ENCODE measurements at places on chromosomes 12 and 14.

- DNase-seq, result no peak
These were observed 211.5 kb downstream of the SLC41A2 start for GRCh38 chr12:104746467-104747088.

DNA sequence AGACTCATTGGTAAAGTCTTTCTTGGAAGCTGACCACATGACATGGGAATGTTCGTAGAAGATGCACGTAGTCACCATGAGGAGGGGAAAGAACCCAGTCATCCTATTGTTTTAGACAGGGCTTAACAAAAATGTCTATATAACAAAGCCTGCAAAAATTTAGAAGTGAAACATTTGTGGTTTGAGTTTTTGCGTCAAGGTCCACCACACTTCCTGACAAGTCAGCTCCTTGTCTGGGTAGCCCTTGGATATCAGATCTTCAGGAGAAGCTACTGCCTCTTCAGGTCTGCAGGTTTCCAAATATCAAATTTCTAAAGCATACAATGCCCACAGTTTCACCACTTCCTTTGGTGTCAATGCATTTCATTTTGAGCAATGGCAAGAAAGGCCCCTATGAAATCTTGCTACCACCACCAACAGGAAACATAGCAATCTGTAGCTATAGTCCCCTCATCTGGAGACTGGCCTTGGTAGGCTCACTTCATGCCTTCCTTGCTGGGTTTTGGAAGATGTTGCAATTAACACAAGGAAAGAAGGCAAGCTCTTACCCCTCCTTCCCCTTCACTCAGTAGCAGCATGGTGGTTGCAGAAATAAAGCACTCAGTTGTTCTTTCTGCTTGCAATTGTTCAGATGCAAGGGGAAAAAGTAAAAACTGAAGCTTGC is 235.2 kb downstream of the PCNX1 start:
- no peak for DNase-seq

- DNase-seq, result peak; percentile 3
These were observed at the start of gene SLC8A3 for GRCh38 chr14:70188659-70189455. TSS of gene SLC8A3 (minus strand) at chr14:70188951. CDS start at chr14:70168422, 20,529 bp downstream.

DNA sequence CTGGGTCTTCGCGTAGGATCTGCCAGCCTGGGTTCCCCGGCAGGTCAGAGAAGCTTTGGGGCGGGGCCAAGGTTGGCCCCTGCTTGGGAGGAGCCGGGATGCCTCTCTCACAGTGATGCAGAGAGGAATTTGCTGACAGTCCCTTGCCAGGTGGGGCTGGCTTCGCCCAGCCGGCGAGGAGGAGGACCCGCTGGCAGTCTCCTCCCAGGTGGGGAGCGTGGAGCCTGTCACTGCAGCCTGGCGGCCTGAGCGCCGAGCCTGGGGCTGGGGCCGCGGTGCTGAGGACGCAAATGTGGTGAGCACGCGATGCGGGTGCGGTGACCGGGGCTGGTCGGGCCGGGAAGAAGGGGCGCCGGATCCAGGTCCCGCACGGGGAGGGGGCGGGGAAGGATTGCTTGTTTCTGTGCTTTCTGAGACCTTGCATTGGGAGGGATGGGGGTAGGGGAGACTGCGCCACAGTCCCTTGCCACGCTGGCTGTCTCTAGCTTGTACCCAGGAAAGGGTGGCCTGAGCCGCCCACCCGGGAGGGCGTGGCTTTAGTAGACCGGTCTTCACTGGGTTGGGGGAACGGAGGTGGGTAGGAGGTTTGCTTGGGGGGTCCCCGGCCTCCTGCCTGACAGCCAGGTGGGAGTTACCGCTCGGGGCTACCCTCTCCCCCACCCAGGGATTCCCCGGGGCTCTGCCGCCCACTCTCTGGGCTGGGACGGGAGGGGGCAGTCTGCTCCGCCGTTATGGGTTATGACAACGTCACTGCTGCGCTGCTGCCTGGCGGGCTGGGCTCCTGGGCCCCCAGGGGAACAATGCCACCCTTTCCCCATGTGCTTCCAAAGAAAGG is at the start of gene TMEM63C:
TMEM63C (plus strand) TSS at position 196 of the 835 bp plus-strand sequence. CDS start 37,016 bp downstream, outside the sequence.
- peak; percentile 56 for DNase-seq

- DNase-seq, result no peak
These were observed 23.3 kb upstream of the AMIGO2 start for GRCh38 chr12:47102845-47103651.

DNA sequence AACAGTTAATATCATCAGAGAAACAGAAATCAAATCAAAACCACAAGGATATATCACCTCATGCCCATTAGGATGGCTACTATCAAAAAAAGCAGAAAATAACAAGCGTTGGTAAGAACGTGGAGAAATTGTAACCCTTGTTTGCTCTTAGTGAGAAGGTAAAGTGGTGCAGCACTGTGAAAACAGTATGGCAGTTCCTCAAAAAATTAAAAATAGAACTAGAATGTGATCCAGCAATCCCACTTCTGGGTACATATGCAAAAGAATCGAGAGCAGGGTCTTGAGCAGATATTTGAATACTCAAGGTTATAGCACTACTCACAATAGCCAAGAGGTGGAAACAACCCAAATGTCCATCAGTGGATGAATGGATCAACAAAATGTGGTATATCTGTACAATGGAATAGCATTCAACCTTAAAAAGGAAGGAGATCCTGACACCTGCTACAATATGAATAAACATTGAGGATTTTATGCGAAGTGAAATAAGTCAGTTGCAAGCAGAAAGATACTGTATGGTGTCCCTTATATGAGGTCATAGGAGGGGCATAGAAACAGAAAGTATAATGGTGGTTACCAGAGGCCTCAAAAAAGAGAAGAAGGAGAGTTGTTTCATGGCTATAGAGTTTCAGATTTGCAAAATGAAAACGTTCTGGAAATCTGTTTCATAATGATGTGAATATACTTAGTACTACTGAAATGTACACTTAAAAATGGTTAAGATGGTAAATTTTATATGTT is 131.0 kb upstream of the EEA1 start:
- DNase-seq, result no peak

DNA sequence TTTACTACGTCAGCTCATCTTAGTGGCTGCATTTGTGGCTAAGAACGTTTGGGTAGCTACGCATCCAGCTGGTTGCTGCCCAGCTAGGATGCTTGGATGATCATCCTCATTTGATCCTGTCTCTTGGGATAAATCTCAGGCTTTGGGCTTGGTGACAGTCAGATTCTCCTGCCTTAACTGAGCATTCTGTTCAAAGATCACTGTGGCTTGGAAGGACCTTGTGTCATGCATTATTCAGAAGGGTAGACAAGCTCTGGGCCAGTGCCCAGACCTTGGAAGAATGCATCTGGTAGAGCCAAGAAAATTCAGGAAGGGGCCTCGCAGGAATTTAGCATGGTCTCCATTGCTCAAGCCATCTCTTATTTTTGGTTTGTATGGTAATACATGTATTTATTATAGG is 188.4 kb downstream of the NRXN3 start:
- DNase-seq, result no peak

DNA sequence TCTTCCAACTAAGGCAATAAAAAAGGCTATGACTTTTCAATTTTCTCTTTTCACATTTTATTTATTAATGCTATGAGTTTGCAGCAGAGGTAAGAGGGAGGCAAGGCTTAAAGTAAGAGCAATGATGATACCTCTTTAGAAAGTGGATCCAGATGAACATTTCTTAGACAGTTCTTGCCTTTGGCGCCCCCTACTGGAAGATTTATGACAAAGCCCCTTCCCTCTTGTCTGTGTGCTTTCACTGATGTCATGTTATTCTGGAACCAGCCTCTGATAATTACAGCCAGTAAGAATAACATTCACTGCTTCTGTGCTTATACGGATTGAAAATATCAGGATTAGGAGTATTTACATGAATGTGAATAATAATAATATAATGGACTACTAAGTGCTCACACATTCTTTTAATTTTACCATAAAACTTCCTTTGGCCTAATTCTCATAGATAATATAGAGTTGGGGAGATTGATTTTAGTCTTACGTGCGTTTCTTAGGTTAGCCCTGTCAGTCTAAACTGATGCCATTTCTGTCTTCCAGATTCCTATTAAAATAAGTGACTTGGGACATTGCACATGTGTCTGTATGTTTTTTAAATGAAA is 1929.9 kb upstream of the SEL1L start:
- no peak for DNase-seq

DNA sequence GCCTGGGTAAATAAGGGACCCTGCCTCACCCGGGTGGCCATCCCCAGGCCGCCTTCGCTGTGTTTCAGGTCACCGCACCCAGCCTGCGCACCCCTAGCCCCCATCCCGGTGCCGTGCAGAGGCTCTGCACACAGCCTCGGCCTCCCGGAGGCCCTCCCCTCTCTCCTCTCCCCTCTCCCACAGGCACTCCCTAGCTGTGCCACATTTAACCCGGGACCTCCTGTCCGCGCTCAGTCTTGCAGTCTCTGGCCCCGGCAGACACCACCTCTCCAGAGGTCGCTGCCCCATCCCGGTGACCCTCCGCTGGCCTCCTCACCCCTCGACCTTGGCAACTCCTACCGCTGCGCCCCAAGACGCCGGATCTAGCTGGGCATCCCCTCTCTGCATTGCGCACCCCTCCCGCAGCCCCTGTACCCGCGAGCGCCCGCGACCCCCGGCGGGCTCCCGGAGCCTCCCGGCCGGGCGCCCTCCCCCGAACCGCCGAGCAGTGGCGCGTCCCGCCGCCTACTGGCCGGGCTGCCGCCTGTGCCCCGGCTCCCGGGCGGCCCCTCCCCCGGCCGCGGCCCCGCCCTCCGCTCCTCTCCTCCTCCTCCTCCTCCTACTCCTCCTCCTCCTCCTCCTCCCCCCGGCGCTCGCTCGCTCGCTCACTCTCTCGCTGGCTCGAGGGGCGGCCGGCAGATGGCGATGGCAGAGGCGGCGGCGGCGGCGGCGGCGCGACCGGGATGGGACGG is 120.7 kb downstream of the AACS start:
- peak; percentile 40 for DNase-seq

DNA sequence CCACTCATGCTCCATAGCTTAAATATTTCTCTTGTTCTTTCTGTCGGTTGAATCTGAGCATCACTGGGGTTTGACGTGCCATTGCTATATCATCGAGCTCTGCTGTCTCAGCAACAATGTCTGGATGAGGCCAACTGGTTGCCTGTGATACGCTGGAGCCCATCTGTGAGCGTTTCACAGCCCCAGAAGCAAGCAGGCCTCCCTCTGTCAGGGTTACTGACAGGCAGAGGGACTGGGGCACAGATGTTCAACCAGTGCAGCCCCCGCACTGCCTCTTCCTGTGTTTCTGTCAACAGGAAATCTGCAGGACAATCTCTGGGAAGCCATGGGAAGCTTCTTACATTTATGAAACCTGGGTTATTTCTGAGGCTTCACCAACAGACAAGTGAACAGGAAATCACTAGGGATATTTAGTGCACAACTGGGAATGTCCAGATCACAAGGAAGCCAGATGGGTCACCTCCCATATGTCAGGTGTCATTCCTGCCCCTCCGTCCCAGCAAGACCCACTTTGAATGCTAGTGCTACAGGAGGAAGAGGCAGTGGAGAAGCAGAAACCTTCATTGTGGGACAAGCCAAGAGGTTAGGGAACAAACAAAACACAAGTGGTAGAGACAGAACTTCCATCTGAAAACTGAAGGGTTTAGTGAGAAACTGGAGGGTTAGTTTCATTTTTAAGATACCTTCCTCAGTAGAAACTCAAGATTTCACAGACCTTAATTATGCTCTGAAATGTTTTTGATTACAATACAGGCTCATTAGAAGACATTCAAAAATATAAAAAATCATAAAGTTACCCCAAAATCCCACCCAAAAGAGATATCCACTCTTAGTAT is 24.1 kb downstream of the DMAC2L start:
- no peak for DNase-seq

DNA sequence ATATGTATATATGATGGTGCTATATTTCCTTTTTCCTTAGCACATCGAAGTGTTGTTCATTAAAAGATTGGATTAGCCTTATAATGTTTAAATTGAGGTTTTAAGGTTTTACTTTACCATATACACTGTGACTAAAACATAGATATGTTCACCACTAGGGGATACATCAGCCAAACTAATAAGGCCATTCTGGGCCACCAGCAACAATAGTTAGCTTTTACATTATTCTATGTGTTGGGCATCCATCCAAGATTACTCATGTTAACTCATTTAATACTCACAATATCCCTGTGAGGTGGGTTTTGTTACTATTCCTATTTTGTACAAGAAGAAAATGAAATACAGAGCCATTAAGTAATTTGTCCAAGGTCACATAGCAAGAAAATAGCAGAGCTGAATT is 202.6 kb upstream of the AVPR1A start:
- DNase-seq, result no peak

- no peak for DNase-seq
These were observed 36.3 kb upstream of the MGAT4C start for GRCh38 chr12:86292480-86292879.

- DNase-seq, result no peak
These were observed 31.3 kb downstream of the SOCS2 start for GRCh38 chr12:93603762-93604161.

GRCh38 chr14:71833476-71833875 is 98.8 kb upstream of the RGS6 start:
- DNase-seq, result no peak

DNA sequence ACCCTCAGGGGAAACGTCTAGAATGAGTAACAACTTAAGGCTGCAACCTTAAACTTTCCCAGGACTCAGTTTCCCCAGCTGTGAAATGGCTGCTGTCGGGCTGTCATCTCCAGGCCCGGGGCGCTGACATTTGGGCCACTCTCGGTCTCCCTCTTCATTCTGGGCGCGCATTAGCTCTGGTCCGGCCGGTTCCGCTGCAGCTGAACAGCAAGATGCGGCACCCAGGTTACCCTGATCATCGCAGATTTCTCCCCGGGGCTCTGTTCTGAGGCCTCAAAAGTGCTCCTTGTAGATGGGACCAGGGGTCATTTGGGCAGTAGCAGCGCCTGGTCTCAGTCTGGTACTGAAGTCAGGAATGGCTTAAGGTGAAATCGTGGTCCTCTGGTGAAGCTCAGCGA is 890 bp upstream of the BCL7A start:
- no peak for DNase-seq

DNA sequence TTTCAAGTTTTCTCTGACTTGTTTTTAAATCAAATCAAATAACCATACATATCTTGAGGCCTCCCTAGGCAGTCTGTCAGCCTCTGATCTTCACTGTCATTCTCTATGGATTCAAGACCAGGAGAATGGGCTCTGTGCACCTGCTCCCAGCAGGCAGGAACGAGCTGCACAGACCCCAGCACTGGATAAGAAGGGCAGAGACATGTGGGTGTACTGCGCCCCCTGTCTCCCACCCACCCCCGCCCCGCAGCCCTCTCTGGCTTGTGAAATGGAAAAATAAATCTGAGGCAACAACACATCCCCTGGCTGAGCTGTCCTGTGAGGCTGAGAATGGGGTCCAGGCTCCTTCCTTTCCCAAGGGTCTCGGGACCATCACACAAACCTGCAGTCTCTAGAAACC is 26.3 kb downstream of the CLMN start:
- DNase-seq, result no peak

- DNase-seq, result no peak
These were observed 175.6 kb downstream of the GLT1D1 start for GRCh38 chr12:129028844-129029243.

- DNase-seq, result no peak
These were observed 11.1 kb upstream of the PTGES3 start for GRCh38 chr12:56699020-56699661.

- DNase-seq, result no peak
These were observed 35.7 kb downstream of the ADGRD1 start for GRCh38 chr12:130989391-130989790.
